Left ventricle myocardium superior (tissue), 1 donor: ENCODE measurements at places on chromosomes 1 and 21. TPM values are rescaled to one million over a fixed set of nuclear protein-coding genes. Genes with fewer than 3 reads are reported as not detected.

Gene NAXE
- 123 TPM for total RNA-seq

Gene NBPF10
- 0.72 TPM for total RNA-seq

Gene RBM11
- total RNA-seq, result not detected

Gene NTMT2
- 5.9 TPM for total RNA-seq

Gene SYCP1
- total RNA-seq, result not detected

Gene DCAF6
- total RNA-seq, result 234 TPM

Gene SPRR2B
- not detected for total RNA-seq
